Activated CD4-positive, alpha-beta T cell treated with anti-CD3 and anti-CD28 coated beads, Interleukin-2, Interleukin-6, amounts not matched to agents 100 ng/mL and 50 ng/mL, durations not matched to agents 16 hours and 8 hours (primary cell): ENCODE measurements at places on chromosomes 6 and 20.

- no peak for DNase-seq
Observed at GRCh38 chr20:8515810-8516435, 383.9 kb downstream of the PLCB1 start.

- peak; percentile 65 for DNase-seq
Observed at GRCh38 chr20:37901654-37902503, 1.0 kb upstream of the VSTM2L start.

GRCh38 chr6:129492260-129492659, 217.7 kb downstream of the ARHGAP18 start:
- DNase-seq = no peak

DNA sequence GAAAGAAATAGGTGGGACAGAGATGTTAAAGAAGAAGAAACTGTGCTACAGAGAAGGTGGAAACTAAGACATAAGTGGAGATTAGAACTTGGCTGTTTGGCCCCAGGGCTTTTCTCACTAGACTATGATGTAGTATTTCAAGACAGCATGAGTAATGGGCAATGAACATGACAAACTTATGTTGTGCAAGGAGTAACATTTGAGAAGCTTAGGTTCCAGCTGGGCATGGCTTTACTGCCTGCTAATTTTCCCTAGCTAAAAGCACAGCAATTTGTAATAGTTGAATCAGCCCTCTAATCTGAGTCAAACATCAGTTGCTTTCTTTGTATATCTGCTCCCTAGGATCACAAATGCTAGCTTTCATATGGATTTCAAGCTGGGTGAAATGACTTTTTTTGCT, 294.3 kb upstream of the BMP2 start:
- DNase-seq = no peak

GRCh38 chr6:123655521-123656306, 19.0 kb upstream of the TRDN start:
- DNase-seq = no peak

DNA sequence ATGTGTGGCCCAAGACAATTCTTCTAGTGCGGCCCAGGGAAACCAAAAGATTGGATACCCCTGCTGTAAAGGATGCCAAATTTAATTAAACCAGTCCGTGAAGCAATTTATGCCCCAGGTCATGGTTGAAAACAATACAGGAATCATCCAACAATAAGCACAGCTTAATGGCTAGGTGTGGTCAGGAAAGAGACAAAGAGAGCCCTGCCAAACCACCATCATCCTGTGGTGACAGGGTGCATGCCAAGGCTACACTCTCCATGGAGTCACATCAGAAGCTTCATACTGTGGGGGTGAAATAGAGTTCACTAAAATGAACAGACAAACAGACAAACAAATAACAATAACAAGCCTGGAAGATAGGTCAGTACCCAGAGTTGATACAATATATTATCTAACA, 62.7 kb downstream of the DZANK1 start:
- DNase-seq = no peak

- no peak for DNase-seq
Observed at GRCh38 chr6:54899986-54900385, 53.4 kb downstream of the FAM83B start.

GRCh38 chr20:46998477-46999240, 104.0 kb downstream of the EYA2 start:
- no peak for DNase-seq

- DNase-seq = no peak
Observed at GRCh38 chr6:167087857-167088354, 35.0 kb upstream of the CCR6 start.

- no peak for DNase-seq
Observed at GRCh38 chr6:167665698-167666330, 160.9 kb upstream of the AFDN start.

- DNase-seq = no peak
Observed at GRCh38 chr6:145544514-145544913, 190.8 kb downstream of the EPM2A start.
